Suppressor macrophage treated with lipopolysaccharide for 4 hours (primary cell): ENCODE measurements at places on chromosomes 4 and X.

- DNase-seq: no peak
These were observed 44.8 kb upstream of the PTPN13 start for GRCh38 chr4:86549163-86549788.

DNA sequence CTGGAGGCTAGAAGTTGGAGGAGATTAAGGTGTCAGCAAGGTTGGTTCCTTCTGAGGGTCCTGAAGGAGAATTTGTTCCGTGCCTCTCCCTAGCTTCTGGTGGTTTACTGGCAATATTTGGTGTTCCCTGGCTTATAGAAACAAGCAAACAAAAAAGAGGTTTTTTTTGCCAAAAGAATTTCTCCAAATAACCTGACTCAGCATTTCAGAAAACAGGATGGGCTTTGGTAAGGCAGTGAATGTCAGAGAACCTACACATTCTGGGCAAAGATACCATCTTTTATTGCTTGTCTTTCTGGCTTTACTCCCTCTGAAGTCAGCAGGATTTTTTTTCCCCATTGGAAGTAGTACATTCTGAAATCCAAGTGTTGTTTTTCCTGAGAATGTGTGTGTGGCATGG, 93.3 kb upstream of the TBC1D9 start:
- DNase-seq: no peak

- DNase-seq: no peak
These were observed 43.4 kb upstream of the SEC24B start for GRCh38 chr4:109390115-109390768.

GRCh38 chr4:148060264-148061140, 328.6 kb downstream of the ARHGAP10 start:
- DNase-seq: peak; percentile 12

DNA sequence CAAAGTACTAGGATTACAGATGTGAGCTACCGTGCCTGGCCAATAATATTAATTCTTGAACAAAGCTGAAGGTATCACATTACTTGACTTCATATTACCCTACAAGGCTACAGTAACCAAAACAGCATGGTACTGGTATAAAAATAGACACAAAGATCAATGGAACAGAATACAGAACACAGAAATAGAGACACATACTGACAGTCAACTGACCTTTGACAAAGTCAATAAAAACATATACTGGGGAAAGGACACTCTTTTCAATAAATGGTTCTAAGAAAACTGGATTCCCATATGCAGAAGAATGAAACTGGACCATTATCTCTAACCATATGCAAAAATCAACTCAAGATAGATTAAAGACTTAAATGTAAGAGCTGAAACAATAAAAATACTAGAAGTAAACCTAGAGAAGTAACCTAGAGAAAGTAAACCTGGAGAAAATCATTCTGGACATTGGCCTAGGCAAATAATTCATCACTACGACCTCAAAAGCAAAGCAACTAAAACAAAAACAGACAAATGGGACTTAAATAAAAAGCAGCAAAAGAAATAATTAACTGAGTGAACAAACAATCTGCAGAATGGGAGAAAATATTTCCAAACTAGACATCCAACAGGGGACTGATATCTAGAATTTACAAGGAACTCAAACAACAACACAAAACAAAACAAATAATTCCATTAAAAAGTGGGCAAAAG, 156.6 kb downstream of the FGF16 start:
- no peak for DNase-seq

GRCh38 chrX:2548711-2549423, 48.1 kb upstream of the DHRSX start:
- DNase-seq: no peak

- DNase-seq: no peak
These were observed 9.9 kb downstream of the BEND4 start for GRCh38 chr4:42142591-42142990.

- no peak for DNase-seq
These were observed 1421.9 kb downstream of the PCDH7 start for GRCh38 chr4:32142075-32142474.

- DNase-seq: no peak
These were observed 1337.1 kb upstream of the PABPC4L start for GRCh38 chr4:135538698-135539097.

GRCh38 chr4:139915037-139915436, 238.9 kb downstream of the MAML3 start:
- no peak for DNase-seq

DNA sequence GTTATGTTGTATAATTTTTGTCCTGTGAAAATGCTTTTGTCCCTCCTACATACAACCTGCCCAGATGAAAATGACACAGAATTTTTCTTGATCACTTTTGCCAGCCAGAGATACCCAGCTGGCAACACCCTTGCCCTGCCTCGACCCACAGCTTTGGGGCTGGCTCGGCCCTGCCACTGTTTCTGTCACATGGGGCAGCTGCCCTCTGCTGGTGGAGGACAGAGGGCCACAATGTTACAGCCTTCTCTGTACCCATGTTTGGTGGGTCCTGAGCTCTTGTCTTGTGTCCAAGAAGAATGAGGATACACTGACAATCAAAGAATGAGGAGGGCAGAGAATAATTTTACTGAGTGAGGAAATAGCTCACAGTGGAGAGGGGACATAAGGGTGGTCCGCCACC, 31.1 kb downstream of the BMP15 start:
- peak; percentile 6 for DNase-seq

DNA sequence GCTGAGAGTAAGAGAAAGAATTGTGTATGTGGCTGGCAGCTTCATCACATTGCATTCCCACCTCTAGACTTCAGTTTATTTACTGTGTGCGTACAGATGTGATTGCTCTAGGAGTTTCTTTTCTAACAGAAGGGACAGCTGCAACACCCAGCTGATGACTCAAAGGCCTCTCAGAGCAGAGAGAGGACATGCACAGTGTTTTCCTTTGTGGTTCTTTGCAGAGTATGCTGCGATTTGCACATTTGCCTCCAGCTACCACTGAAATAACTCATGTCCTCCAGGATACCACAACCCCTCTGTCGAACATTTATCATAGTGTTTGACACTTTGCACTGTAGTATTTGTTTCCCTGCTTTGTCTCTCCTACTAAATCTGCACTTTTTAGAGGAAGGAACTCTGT, 294.1 kb downstream of the STIM2 start:
- no peak for DNase-seq

GRCh38 chr4:143163614-143164013, 21.1 kb upstream of the USP38 start:
- no peak for DNase-seq

GRCh38 chr4:111773858-111774257, 371.4 kb upstream of the FAM241A start:
- no peak for DNase-seq

- no peak for DNase-seq
These were observed 164.1 kb downstream of the EFNB1 start for GRCh38 chrX:68992821-68993397.

- DNase-seq: no peak
These were observed 38.3 kb upstream of the KLHL8 start for GRCh38 chr4:87258677-87259076.

GRCh38 chr4:169013396-169013795, 3.3 kb upstream of the CBR4 start:
- DNase-seq: no peak

GRCh38 chr4:94701631-94702300, 56.0 kb upstream of the BMPR1B start:
- DNase-seq: no peak

DNA sequence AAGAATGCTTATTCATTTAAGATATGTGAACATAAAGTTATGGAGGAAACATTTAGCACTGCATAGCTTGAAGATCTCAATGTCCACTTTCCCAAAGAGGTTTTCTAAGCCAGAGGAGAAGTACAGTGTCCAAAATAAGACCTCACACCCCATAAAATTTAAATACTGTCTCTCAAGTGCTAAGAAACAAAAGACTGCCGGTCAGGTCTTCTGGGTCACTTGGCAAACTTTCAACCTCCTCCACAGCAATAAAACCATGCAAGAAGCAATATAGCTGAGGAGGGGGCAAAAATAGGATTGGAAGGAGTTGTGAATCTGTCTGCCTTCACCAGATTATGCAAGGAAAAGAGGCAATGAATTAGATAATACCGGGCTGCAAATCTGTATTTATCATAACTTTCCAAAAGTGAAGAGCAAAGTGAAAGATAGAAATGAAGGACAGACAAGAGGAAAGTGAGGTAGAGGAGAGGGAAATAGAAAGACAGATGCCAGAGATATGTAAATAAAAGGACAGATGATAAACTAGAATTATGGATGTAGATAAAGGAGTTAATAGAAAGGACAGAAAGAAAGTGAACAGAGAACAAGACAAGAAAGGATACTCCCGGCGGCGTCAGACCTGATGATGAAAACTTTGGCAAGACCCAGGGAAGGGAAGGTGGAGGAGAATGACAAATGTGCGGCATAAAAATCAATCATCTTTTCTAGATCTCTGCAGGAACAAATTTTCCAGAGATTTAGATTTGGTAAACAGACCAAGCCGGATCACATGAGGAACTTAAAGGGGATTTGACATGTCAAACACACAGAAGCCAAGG, 152.7 kb upstream of the FAM241A start:
- no peak for DNase-seq

DNA sequence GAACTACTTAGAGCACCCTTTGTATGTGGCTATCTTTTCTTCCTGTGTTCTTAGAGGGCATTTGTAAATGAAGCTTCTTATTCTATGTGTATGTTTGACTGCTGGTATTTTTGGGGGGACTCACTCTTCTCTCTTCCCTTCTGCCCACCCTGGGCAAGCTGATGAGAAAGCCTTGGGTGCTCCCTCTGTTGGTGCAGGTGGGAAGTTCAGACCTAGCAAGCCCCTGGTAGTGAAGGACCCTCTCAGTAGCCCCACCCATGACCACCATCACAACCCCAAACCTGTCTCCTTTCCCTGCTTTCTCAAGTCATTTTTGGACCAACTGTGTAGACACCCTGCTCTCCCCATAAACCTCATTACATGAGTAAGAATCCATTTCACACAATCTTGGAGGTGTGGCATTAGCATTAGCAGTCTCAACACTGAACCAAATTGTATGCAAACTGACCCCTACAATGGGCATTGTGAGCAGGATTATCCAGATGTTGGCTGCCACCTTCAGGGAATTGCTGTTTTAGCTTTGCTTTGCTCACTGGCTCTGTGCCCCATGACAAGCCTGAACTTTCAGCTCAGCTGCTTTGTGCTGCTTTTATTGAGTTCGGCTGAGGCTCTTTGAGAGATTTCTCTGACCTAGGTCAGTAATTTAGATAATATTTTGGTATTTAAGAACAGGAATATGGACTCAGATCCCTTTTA, 27.9 kb downstream of the TRIM61 start:
- no peak for DNase-seq

GRCh38 chr4:142485452-142485851, 360.6 kb downstream of the INPP4B start:
- DNase-seq: peak; percentile 42

GRCh38 chrX:78375894-78376293, 48.5 kb upstream of the CYSLTR1 start:
- DNase-seq: peak; percentile 42

GRCh38 chr4:177986236-177986635, 544.0 kb upstream of the AGA start:
- DNase-seq: no peak

GRCh38 chr4:66837279-66837922, 707.9 kb downstream of the CENPC start:
- no peak for DNase-seq

DNA sequence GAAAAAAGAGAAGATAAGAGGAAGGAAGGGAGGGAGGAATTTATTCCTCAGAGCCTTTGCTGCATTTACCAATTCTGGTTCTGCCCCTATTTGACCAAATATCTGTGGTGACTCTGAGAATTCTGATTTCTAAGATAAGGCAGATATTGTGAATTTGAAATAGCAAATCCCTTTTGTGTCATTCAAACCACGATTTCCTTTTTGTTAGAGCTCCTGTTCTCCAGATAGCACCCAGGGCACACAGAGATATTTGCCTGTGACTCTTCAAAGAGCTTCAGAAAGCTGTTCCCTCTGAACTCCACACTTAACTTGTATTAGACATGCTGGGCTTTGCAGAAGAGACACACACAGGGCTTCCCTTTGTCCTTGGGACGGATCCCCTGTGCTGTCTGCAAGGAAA, 272.2 kb downstream of the DHRSX start:
- no peak for DNase-seq

DNA sequence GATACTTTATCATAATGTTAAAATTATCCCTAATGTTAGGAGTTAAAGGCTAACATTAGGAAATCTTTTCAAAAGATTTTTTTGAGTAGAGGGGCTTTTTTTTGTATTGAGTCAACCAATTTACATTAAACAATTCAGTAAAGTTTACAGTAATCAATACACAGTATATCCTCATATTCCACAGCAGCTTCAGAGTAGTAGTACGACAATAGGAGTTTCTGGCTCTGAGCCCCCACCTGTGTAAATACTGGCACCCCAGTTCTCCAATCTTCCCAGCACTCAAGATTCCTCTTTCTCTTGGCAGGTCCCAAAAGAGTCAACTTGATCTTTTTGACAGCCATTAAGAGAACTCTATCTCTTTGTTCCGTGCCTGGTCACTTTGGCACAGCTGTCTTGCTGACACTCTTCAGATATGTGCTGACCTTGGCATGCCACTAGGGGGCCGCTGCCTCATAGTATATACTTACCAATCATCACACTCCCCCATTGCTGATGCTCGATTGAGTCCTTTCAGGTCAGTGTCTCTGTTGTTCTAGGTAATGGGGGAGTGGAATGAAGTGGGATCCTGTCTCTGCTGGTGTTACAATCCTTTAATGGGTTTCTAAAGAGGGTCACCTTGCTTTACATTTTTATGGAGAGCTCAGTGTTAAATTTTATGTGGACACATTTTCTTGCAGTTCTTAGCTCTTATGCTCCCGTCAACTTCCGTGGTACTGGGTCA, 19.5 kb upstream of the CCNI start:
- peak; percentile 80 for DNase-seq
